ENCODE measurements at places on chromosomes 5 and 9.

DNA sequence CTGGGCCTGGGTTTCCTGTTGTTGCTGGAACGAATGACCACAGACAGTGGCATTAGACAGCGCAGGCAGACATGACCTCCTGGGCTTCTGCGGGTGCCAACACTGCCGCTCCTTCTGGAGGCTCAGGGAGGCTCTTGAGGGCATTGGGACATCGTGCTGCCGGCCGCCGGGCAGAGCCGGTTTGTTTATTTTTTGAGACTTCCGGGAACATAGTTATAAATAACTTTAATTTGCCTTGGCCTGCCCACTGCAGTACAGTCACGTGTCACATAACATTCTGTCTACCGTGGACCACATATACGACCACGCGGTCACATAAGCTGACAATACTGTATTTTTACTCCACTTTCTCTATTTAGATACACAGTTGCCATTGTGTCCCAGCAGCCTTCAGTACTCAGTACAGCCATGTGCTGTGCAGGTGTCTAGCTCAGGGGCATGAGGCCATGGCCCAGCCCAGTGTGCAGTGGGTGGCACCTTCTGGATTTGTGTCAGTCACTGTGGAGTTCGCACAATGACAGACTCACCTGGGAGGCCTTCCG is 8.2 kb upstream of the TOR4A start:
- DNase-seq: no peak

DNA sequence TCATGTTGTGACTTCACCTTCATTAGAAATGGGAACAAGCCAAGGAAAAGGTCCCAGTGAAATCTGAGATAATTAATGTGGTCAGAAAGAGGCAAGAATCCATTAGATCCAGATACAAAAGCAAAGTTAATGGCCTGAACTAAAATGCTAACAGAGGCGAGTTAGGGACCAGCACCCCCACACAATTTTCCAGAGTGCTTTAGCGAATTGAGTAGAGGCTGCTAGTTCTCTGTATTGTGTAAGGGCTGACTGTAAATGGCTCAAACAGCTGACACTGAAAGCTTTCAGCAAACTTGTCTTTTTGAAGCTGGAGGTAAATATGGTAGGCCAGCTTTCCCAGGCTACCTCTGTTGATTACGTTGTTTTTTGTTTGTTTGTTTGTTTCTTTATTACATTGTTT is 75.5 kb downstream of the CSNK1A1 start:
- DNase-seq: no peak

- DNase-seq: no peak
Observed at GRCh38 chr5:107512029-107512428, 158.7 kb downstream of the EFNA5 start.

DNA sequence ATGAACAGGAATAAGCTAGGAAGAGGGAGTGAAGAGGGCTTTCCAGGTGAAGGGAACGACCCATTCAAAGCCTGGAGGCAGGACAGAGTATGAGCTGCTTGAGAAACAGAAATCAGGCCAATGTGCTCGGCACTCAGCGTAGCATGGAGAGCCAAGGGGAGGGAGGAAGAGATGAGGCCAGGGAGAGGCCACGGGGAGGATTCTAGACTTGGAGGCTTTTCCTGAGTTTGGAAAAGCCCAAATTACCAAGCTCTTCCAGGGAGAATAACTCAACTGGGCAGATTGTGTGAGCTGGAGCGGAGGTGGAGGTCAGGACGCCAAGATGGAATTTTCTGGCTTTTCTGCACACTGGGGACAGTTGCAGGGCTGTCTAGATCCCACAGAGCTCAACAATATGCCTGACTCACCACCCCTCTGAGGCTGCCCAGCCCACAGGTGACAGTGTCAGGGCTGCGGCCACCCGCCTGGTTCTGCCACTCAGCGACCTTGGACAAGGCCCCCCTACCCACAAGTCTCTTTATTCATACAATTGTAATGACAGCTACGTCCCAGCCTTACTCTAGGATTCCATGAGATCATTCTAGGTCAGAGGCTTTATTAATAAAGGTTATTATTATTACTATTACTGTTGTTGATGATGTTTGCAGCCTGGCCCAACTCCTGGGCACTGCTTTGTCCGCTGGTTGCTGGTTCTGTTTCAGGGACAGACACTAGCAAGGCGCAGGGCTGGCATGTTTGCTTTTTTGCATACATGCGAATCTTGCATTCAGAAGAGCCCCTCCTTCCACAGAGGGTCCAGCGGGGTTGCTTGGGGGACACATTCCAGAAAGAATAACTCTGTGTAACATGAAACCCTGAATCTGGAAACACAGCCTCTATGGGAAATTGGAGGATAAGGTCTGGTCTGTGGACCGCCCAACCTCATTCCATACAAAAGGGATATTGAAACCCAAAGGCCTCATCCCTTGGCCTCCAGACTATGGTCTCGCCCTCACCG is 9.4 kb upstream of the LMX1B start:
- no peak for DNase-seq

DNA sequence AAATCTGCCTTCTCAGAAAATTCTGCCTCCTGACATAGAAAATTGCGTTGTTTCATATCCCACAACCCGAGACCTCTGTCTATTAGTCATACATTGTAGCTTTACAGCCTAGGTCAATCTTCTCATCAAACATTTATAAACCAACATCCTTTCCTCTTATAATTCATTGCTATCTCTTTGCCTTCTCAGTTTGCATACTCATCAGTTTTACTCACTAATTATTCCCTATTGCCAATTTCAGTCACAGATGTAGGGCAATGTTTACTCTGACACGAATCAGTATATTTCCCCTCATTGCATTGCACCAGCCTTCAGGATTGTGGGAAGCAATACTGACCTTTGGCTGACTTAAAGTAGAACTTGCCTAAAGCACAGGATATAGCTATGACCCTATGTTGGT is 247.2 kb downstream of the CEMIP2 start:
- no peak for DNase-seq

- DNase-seq: no peak
Observed at GRCh38 chr9:83283528-83283927, 220.6 kb upstream of the RASEF start.

DNA sequence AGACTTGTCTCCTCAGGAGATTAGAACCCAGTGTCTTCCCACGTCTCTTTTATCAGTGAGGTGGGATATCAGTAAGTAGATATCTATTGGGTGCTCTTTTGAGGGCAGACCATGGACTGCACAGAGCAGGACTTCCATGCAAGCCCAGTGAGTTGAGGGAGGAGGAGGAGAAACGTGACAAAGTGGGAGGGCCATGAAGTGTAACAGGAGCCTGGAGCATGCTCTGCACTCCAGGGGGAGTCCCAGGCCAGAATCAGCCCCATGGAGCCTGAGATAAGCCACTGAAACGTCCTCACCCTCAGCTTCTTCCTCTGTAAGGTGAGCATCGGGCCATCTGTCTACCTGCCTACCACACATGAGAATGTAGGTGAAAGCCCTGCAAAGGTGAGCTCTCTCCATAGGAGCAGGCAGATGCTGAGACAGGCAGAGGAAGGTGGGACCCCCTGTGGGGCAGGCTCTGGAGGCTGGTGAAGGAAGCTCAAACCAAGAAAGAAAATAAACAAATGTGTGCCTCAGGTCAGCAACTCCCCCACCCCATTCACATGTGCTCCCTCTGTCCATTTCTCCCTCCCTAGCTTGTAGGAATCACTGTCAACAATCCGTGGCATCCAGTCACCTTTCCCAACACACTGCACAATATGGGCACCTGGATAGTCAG is 87.4 kb downstream of the NRG2 start:
- DNase-seq: no peak

DNA sequence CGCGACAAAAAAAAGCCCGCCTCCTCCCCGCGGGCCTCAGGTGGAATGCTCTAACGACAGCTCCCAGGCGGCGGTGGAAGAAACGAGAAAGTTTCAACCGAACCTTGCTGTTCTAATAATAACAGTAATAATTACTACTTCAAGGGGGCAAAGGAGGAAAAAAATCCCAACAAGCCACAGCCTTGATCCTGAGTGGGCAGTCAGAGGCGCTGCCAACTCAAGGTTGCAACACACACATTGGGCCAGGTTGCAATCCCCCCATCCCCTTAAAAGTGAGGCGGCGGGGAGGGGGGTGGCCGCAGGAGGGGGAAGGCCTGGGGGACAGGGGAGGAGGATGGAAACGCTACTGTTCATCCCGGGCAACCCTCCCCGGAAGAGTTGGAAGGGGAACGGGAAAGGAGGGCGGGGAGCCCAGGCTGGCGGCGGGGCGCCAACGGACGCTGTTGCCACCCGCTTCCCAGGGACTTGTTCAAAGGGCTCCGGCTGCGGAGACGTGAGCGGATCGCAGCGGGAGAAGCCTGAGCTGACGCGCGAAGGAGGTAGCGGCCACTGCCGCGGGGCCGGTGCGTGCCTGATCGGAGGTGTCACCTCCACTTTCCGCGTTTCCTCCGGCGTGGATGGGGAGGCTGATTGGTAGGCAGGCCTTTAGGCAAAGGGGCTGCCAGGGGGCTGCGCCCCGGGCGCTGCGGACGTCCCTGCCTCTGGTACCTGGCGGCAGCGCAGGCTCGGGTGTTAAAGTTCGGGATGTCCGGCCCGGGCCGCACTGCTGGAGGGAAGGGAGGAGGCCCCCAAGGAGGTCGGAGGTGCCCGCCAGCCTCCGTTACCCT is 647 bp downstream of the SMARCA2 start:
- DNase-seq: no peak

DNA sequence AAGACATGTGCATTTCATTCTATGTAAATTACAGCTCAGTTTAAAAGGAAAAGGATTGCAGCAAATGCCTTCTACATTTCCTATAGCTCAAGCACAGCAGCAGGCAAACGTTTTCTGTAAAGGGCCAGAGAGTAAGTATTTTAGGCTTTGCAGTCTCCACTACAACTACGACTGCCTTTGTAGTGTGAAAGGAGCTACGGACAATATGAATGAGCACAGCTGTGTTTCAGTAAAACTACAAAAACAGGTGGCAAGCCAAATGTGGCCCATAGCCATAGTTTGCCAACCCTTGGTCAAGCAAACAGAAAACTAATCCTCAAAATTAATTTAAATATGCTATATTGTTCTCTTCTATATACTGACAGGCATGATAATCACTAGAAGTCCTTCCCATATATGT is 7.2 kb downstream of the PTBP3 start:
- no peak for DNase-seq

GRCh38 chr5:172101547-172102217 is 86.3 kb downstream of the STK10 start:
- DNase-seq: no peak

GRCh38 chr5:59832577-59833301 is 60.8 kb downstream of the PDE4D start:
- DNase-seq: no peak

- DNase-seq: no peak
Observed at GRCh38 chr9:105005186-105005585, 77.2 kb upstream of the ABCA1 start.

DNA sequence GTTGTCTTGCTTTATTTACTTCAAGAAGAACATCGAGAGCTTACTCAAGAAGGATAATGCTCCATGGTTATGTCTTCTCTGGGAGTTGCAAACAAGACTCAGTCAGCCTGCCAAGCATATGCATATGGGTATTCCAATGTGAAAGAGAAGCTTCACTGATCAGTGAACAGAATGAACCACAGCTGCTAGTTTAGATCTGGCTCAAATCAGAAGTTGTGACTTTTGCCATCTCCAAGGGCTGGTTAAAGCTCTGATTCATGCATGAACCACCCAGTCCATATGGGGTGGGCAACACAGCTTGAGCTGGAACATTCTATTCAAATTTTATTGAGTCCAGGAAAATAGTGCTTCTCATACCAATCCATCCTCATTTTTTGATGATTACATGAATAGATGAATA is 50.0 kb downstream of the ATPSCKMT start:
- DNase-seq: no peak

GRCh38 chr9:95611354-95611753 is 94.6 kb upstream of the PTCH1 start:
- no peak for DNase-seq

DNA sequence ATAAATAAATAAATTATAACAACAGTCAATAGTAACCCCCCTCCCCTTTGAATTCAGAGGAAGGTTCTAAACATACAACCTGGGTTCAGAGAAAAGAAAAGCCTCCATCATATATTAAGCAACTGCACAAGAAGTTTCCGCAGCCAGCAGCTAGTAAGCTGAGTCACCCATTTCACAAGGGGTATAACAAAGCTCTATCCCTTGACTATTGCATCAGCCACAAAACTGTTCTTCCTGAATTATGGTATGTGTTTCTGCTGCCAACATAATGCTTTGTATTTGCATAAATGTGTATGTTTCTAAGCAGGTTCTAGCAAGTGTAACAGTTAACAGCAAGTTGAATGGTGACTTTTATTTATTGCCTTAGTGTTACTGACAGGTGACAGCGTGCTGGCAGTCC is 6.8 kb upstream of the CEP120 start:
- peak; percentile 88 for DNase-seq

- DNase-seq: no peak
Observed at GRCh38 chr9:74775396-74775795, 112.3 kb downstream of the TRPM6 start.

- no peak for DNase-seq
Observed at GRCh38 chr5:113205807-113206206, 229.0 kb downstream of the TSSK1B start.

- no peak for DNase-seq
Observed at GRCh38 chr5:142870532-142871362, 100.6 kb downstream of the ARHGAP26 start.

DNA sequence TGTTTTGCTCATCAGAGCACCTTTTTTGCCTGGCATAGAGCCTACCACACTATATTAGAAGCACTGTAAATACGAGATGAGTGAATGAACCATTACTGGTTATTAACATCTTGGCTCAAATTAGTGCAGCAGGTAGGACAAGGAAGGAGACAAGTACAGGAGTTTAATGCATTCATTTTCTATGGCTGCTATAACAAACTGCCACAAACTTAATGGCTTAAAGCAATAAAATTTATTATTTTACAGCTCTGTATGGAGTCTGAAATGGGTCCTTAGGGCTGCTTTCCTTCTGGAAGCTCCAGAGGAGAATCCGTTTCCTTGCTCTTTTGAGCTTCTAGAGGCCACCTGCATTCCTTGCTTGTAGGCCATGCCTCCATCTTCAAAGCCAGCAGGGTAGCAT is 59.1 kb downstream of the PDE6A start:
- DNase-seq: no peak

DNA sequence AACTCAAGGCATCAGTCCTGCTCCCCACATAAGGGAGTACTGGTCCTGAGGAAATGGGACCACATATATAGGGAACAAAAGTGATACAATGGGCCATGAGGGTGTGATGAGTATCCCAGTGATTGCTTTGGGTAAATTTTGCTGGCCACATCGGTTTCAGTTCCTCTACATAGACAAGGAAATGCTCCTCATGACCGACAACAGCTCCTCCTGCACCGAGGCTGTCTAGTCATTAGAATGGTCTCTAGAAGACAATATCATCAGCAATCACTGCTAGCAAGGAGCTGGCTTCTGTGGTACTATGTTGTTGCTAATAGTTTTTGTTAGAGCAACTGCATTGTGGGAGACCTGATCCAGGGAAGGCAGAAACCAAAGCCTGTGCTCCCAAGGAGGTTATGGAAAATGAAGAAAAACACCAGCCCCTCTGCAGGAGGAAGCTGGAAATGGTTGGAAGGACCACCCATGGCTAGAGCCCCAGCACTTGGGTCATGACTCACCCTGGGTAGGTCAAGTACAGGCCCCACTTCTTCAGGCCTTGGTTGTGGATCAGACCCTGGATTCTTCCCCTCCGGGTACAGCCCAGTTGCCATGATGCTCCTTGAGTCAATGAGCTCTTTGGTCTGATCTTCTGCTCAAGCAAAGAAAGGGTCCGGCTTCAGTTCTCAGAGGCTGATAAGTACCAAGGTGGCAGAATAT is 3.4 kb upstream of the CTSL start:
- no peak for DNase-seq

All from fibroblast of skin of left quadriceps (primary cell).